NCI-H2081 treated with DMSO at 0.1 percent for 48 hours (cell line): ENCODE measurements at places on chromosomes 4 and X.

- DNase-seq: no peak
These were observed 8.0 kb downstream of the OFD1 start for GRCh38 chrX:13742397-13743176.

GRCh38 chr4:101853691-101854090 lies 63.2 kb downstream of the BANK1 start:
- DNase-seq: no peak

DNA sequence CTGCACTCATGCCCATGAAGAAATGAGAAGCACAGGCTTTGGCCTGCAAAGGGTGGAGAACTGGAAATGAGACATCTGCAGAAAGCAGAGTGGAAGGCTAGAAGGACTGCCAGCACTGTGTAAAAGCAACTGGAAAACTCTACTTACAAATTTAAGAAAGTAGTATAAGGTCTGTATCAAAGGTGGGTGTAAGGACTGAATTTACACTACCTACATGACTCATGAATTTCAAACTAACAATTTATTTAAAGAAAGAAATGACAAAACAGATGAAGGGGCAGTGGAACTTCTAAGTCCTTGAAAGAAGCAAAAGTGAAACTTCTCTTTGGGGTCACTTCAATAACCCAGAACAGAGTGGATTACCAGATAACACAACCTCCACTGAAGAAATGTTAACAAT lies 71.2 kb downstream of the SLC10A7 start:
- DNase-seq: no peak

- DNase-seq: no peak
These were observed 83.8 kb downstream of the STOX2 start for GRCh38 chr4:183988874-183989273.

DNA sequence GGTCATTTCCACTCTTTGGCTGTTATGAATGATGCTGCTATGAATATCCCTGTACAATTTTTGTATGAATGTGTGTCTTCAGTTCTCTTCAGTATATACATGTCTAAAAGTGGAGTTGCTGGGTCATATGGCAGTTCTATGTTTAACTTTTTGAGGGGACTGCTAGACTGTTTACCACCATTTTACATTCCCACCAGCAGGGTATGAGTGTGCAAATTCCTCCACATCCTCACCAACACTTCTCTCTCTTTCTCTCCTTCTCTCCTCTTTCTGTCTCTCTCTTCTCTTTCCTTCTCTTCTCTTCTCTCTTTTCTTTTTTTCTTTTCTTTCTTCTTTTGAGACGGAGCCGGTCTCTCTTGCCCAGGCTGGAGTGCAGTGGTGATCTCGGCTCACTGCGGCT lies 7.8 kb downstream of the WWC2 start:
- DNase-seq: no peak

GRCh38 chrX:17737986-17738713 lies 857 bp downstream of the SCML1 start:
- DNase-seq: no peak
